ENCODE measurements at places on chromosomes 1 and 21.

DNA sequence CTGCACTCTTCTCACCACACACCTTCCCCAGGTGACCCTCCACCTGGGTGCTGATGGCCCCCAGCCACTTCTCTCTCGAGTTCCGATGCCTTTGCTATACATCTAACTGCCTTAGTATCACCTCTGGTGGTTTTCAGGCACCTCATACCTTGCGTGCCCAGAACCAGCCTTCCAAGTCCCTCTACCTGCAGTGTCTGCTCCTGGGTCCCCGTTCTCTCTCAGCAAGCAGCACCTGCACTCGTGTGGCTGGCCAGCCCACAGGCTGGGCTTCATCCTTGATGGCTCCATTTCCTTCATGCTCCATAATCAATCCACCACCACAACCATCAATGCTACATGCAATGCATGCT lies 49.2 kb upstream of the EDN2 start:
- no peak for DNase-seq

GRCh38 chr1:92076363-92076762 lies 1.2 kb upstream of the SETSIP start:
- DNase-seq: no peak

DNA sequence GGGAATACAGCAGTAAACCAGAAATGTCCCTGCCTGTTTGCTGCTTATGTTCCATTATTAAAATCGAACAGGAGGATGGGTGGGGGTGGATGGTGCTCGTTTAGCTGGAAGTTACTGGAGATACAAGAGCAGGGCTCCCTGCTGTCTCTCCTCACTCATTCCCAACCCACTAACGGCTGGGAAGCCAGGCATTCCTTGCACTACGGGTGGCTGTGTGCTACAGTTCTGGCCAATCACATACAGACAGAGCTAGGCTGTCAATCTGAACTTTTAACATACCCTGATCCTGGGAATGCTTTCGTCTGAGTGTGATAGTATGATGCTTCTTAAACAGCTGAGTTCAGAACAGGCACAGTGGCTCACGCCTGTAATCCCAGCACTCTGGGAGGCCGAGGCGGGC lies 7.0 kb downstream of the SIPA1L2 start:
- no peak for DNase-seq

DNA sequence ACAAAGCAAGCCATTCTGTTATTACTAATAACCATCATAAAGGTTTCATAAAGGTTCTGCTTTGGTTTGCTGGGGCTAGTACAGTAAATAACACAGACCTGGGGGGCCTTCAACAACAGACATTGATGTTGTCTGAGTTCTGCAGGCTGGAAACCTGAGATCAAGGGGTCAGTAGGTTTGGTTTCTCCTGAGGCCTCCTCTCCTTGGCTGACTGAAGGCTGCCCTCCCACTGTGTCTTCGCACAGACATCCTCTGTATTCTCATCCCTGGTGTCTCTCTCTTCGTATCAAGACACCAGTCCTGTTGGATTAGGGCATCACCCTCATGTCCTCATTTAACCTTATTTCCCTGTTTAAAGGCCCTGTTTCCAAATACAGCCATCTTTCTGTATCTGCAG lies 37.3 kb downstream of the HUNK start:
- no peak for DNase-seq

GRCh38 chr1:36729716-36730510 lies 247.2 kb upstream of the CSF3R start:
- DNase-seq: no peak

- no peak for DNase-seq
These were observed 36.2 kb downstream of the HIVEP3 start for GRCh38 chr1:41882486-41882885.

GRCh38 chr1:157035121-157035520 lies 10.4 kb downstream of the ARHGEF11 start:
- no peak for DNase-seq

DNA sequence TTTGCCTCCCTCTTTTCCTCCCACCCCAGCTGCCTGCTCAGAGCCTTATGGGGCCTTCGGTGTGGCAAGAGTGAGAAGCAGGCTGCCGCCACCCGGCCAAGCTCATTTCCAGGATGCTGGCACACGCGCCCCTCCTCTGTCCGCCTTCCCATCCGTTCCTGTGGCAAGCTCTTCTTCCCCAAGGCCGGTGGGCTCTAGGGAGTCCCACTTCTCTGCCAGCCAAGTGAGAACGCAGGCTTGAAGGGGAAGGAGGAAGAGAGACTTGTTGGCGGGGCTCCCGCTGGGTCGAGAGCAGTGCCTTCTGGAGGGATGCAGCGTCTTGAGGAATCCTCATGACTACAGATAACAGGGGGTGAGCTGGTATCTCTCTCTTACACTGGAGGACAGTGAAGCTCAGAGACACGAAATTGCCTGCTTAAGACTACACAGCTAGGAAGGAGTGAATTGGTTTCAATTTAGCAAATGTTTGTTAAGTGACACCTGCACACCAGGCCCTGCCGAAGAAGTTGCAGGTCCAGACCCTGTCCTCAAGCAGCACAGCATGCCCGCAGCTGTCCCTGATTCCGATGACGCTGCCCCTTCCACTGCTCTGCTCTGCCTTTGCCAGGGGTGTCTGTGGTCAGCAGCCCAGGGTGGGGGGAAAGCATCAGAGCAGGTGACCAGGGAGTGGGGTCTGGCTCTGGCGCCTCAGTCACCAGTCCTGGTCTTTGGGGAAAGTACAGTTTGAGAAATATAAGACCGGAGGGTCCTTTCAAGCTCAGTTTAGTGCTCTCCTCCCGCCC lies 40.1 kb upstream of the FOXO6 start:
- no peak for DNase-seq

GRCh38 chr1:164562511-164562910 lies 3.5 kb downstream of the PBX1 start:
- no peak for DNase-seq

GRCh38 chr1:24946861-24947658 lies 17.0 kb upstream of the RUNX3 start:
- DNase-seq: no peak

DNA sequence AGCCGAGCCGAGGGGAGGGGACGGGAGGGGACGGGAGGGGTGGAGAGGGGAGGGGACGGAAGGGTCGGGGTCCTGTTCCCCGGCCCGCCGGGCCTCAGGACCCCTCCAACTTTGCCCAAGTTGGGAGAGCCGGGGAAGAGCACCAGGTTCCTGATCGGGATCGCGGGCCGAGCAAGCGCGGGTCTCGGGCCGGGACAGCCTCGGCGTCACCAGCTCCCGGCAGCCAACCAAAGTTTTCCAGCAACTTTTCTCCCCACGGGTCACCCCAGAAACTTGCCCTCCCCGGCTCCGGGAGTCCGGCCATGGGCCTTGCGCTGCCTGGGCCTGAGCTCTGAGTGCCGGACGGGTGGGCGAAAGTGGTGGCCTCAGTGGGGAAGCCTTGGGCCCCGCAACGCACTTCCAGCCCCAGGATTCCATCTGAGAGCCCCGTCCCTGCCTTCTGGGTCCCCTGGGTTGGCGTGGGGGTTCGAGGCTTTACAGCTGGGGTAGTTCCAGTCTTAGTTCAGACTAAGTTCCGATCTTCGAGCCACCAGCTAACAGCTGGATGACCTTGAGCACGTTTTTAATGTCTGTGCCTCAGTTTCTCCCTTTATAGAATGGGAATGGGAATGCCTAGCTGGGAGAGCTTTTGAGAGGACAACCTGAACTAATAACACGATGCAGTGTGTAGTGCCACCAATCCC lies 458 bp downstream of the ZC3H12A start:
- DNase-seq: no peak

DNA sequence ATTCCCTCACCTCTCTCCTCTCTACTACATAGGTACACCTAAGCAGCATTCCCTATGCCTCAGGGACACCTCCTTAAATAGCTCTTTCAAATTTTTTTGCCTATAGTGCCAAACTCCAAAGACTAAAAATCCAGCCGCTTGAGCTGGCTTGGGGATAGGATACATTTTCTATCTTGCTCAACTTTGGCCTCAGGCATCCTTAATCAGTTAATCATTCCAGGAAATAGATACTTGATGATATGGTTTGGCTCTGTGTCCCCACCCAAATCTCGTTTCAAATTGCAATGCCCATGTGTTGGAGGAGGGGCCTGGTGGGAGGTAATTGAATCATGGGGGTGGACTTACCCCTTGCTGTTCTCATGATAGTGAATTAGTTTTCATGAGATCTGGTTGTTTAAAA lies 11.4 kb upstream of the PHGDH start:
- no peak for DNase-seq

GRCh38 chr1:84996846-84997666 lies at the start of gene MCOLN2:
Gene MCOLN2 (minus strand): TSS chr1:84997113. CDS start chr1:84996872, 241 bp downstream.
- peak; percentile 33 for DNase-seq

DNA sequence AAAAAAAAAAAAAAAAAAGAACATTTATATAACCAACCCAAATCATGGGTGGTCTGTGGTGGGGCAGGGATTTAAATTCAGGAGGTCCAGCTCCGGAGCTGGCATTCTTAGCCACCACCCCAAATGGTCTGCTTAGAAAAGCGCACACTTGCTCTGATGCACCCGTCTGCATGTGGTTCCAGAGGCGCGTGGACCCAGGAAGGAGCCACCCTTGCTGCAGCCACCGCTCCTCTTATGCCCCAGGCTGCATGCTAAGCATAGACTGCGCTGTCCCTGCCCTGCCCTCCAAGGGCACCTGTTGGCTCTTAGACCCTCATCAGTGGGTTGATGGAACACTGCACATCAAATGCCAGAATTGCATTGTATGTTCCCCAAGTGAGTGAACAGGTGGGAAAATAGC lies 41.4 kb downstream of the ATP5PO start:
- no peak for DNase-seq

DNA sequence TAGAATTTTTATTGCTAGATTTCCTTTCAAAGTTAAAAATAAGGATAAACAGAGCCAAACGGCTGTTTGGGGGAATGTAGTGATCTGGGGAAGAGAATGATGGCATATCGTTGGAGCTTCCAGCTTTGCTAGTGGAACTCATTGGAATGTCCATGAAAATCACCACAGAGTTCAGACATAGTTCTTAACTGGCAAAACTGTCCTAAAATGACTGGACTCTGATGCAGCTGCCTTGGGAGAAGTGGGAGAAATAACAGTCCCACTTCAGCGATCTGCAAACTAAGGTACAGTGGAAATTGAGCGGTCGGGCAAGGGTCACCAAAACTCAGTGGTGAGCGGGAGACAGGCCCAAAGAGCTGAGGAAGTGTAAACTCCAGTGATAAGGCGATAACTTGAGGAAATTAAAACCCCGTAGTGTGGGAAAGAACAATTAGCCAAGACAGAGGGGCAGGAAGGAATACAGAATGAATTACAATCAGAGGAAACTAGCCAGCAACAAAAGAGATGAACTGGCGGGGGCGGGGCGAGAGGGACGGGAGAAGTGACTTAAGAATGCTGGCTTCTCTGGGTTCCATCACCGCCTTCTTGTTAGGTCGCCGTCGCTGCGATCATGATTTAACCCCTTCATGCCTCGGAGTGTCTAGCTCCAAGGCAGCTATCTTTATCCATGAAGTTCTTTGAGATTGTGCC lies 89.8 kb upstream of the ARHGAP29 start:
- DNase-seq: no peak

DNA sequence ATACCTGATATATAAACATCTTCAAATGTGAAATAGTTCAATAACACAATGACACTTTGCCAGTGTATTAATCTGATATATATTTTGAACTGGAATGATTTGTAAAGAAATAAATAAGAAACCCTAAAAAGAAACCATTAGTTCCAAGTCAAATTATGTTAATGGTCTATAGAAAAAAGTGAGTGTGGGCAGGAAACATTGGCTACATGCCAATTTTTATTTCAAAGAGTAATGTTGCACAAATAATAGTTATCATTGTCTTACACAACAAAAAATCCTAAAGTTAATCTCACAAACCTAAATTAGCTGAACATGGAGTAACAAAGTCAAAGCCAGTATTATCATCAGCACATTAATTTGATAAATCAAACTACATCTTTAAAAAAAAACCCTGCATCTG lies 37.9 kb upstream of the BATF3 start:
- DNase-seq: no peak

DNA sequence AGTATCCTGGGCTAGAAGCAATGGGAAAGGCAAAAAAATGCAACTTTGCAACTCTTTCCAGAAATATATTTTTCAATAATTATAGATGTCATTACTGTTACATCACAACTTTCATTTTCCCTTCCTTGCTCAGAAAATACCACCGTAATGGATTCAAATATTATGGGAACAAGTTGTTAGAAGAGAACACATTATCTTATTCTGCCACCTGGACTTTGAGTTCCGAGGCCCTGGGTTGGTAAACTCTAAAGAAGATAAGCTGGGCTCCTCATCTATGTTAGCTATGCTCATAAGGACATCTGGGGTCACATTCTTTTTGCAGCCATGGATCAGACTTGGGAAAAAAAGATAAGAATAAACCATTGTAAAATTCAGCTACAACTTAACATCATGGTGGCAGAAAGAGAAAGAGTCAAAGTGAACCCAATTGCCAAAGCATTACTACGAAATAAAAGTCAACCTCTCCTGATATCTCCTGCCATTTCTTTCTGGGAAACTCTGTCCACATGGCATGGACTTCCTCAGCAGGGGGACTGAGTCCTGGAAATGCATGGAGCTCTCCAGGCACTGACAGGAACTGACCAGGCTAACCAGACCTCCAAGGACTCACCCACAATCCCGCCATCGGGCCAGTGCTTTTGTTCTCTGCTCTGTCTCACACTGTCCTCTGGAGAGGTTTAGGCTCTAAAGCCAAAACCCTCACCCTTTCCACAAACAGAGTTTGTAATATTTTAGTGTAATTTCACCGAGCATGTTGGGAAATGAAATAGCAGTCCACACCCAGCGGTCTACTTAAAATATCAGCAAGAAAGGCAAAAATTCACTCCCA lies 499.1 kb upstream of the RUNX1 start:
- no peak for DNase-seq

- DNase-seq: no peak
These were observed 9.9 kb upstream of the OR6K3 start for GRCh38 chr1:158730453-158730852.

GRCh38 chr1:2255420-2256369 lies 27.6 kb downstream of the SKI start:
- peak; percentile 78 for DNase-seq

DNA sequence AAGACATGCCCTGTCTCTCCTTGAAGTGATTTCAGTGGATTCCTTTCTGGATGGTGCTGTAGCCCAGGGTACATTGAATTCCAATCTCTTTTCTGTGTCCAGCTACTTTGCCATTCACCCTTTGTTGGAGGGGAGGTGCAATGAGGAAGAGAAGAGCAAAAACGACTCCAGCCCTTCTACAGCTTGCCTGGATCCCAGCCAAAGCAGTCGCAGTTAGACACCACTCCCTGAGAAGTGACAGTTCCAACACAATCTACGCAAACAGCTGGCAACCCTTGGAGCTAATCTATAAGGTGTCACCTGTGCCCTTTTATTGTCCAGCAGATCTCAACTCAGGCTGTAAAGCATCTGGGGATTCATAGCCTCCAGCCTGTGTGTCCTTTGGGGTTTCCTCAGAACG lies 4.6 kb downstream of the CD244 start:
- no peak for DNase-seq

DNA sequence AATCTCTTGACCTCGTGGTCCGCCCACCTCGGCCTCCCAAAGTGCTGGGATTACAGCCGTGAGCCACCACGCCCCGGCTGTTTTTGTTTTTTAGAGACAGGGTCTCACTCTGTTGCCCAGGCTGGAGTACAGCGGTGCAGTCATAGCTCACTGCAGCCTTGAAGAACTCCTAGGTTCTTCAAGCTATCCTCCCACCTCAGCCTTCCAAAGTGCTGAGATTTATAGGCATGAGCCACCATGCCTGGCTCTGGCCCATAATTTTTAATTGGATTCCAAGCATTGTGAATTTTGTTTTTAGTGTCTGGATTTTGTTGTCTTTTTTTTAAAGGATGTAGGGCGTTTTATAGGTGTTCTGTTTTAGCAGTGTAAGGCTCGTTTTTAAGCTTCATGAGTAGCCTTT lies 28.6 kb upstream of the TXLNA start:
- DNase-seq: no peak

GRCh38 chr1:27623327-27624212 lies 11.4 kb downstream of the FGR start:
- DNase-seq: no peak
